Activated CD4-positive, alpha-beta T cell treated with anti-CD3 and anti-CD28 coated beads for 36 hours (primary cell): ENCODE measurements at places on chromosomes 13 and 19. TPM values are rescaled to one million over a fixed set of nuclear protein-coding genes. Genes with fewer than 3 reads are reported as not detected.

ICAM5 gene
- 1.9 TPM for total RNA-seq

- no peak for DNase-seq
Observed at GRCh38 chr13:35238274-35238673, 238.2 kb downstream of the MAB21L1 start.

LRRC25 gene
- not detected for total RNA-seq

ATP4B gene
- total RNA-seq: not detected

DNA sequence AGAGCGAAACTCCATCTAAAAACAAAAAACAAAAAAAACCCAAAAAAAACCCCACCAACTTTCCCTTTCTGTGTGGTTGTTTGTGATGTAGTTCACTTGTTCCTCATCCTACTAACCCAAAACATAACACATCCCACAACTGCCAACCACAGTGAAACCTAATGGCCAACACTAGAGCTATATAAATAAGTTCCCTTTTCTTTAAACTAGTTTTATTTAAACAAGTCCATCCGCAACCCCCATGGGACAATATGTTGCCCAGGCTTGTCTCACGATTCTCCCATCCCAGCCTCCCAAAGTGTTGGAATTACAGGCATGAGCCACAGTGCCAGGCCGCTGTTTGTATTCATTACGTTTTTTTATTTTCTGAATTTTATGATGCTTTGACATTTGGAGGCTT, 71.2 kb upstream of the ADGRE5 start:
- DNase-seq: no peak

- DNase-seq: peak; percentile 51
Observed at GRCh38 chr19:6739883-6740588, 556 bp downstream of the TRIP10 start.

DNA sequence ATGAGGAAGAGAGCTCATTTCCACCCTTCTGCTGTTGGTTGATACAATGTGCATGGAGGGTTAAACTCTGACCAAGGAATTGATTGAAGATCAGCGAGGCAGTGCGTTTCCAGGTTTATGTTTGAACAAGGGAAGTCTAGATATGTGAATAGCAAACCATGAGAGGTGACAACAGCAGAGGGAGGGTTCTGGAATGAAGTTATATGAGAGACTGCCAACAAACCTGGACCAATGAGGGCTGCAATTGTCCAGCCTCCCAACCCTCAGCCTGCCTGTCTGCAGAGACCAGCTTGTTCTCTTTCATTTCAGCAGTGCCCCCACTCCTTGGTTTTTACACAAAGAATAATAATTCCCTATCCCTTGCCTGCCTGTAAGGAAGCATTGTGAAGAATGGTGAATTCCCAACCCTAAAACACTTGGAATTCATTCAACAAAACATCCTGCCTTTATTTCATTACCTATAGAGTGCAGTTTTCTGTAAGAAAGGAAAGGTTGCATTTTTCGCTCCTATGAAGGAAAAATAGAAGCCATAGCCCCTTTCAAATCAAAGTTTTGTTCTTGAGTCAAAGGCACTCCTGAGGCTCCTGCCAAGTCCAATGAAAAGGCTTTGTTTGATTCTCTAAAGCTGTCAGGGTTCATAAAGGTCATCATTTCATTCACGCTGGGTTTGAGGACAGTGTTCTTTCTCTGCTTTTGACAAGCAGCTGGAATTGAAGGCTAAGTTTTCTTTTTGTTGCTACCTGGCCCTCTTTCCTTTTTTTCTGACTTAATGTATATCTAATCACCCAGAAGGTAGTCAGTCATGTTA, 53.6 kb upstream of the ABCC4 start:
- no peak for DNase-seq

- DNase-seq: no peak
Observed at GRCh38 chr19:4130744-4131438, 7.0 kb upstream of the MAP2K2 start.
